Activated CD4-positive, alpha-beta T cell treated with anti-CD3 and anti-CD28 coated beads, Interleukin-2, amount 50 U/mL, for 4 hours (primary cell): ENCODE measurements at places on chromosomes 12 and 14.

DNA sequence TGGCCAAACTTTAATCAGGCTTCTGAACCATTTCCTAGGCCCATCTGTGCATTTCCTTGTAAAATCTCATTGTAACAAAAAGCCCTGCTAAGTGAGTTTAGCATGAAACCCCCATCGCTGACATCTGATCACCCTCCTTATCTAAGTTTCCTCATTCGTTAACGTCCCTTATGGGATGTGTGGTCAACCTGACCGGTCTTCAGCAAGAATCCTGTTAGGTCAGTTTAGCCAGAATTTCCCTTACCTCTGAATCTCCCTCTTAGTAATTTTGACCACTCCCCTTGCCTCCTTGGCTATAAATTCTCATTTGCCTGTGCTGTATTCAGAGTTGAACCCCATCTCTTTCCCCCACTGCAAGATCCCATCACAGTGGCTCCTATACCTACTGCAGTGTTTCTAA lies 239.3 kb downstream of the RMST start:
- DNase-seq, result no peak

DNA sequence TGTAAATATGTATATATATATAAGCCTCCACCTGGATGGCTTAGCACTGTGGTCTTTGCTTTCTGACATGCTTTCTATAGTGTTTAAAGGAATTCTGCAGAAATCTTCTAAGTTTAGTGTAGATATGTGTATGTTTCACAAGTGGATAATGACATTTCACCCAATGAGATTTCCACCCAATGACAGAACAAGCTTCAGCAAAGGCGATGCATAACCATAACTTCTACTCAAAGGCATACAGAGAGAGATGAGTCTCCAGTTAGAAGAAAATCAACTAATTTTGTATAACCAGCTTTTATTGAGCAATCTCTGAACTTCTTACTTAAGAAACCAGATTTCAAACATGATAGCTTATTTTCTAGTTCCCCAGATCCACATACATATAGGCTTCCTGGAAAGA lies 134.0 kb downstream of the DYRK2 start:
- DNase-seq, result no peak

DNA sequence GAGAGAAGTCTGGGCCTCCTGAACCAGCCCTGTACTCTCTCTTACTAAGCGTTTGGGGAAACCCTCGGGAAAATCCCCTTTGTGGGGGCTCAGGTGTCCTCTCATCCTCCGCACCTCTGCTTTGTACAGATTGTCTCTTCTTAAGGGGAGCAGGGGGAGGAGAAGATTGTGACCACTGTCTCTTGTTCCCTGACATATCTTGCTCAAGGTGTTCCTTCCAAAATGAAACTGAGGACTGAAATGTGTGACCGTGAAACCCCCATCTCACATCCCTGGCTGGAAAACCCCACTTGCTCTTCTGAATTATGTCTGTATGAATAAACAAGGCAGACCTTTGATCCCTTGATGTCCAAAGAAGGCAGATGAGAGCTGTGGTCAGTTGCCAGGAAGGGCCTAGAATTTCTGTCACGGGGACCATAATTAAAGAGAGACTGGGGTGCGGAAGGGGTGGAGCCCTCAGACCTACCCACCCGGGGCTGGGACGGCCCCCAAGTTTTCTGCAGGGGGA lies 369.8 kb downstream of the AACS start:
- no peak for DNase-seq

DNA sequence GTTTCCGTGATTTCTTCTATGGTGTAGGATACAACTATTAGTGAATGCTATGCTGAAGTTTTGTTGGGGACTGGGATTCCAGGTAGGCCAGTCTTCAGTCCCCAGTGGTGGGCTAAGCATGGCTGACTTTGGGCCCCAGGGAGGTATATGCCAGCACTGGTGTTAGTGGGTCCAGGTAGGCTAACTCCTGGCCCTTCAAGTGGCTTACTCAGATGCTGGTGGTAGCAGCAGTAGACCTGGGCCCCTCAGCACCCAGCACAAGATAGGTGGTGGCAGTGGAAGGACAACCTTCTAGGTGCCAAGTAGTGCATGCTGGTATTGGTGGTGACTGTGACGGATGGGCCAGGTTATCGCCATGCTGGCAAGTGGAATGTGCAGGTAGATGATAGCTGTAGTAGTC lies 955.1 kb downstream of the TMTC2 start:
- DNase-seq, result no peak

- no peak for DNase-seq
Observed at GRCh38 chr14:104993306-104993705, 7.7 kb downstream of the CLBA1 start.

DNA sequence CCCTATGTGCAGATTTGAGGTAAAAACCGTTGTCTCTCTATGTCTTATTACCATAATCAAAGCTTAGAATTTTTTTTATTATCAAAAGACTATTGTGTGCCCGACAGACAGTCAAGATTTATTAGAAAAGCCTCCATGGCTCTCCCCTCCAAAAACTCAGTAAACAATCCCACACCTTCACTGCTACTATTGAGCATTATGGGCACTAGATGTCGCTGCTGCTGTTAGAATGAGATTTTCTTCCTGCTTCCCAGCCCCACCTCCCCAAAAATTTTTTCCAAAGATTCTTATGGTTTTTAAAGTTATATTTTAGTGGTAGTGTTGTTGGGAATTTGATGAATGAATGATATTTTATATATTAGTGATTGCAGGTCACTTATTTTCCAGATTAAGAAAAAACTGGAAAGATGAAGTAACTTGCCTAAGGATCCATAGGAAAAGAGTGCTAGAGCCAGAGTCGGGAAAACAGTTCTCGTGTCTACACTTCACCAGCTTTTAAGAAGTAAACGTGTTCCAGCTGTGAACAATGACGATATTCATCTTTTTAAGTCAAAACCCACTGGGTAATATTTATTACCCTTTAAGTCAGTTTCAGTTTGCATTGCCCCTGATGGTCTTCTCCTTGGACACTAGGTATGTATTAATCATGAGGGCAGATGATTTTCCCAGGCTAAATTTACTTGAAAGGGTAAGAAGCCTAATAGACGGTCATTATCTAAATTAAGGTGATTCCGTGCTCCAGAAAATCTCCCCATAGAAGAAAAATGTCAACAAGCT lies 12.2 kb upstream of the FOXG1 start:
- DNase-seq, result no peak

DNA sequence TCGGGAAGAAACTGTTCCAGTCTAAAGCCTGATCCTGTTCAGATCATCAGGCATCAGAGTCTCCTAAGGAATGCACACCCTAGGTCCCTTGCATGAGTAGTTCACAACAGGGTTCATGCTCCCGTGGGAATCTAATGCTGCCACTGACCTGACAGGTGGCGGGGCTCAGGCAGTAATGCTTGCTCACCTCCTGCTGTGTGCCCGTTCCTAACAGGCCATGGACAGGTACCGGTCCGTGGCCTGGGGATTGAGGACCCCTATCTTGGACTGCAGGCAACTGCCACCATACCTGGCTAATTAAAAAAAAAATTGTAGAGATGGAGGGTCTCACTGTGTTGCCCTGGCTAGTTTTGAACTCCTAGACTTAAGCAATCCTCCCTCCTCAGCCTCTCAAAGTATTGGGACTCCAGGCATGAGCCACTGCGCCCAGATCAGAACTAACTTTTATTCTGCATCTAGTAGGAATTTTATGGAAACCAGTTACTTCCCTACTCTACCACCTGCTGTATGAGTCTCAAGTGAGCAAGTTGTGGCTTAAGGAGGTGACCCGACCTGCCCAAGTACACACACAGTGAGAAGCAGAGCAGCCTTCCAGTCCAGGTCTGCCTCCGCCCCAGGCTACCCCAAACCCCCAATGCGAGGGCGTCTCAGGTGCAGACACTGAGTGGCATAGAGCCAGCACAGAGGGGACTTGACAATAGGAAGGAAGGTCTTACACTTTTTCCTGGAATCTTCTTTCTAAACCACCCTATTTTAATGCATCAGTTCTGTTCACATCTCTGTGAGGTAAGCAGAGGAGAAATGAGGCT lies 2.5 kb upstream of the PAPLN start:
- no peak for DNase-seq
